RWPE1 (cell line): ENCODE measurements at places on chromosomes 13 and 19.

DNA sequence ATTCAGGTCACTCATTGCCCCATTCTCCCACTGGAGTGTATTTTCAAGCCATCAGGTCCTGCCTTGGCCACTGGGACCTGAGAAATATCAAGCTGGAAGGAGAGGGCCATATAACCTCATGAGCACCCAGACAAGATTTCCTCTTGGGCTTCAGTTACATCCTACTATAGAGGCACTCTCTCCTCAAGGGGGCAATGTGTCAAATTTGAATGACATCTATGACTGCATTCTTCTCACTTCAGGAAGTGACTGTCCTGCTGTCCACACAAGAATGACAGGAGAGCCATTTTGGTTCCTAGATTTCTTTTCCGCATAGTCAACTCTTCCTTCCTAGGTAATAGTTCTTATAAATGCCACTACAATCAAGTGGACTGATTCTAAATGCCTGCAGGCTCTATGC is 416.2 kb downstream of the DIAPH3 start:
- DNase-seq, result no peak

GRCh38 chr19:40716031-40716481 is 630 bp downstream of the COQ8B start:
- DNase-seq, result peak; percentile 95

GRCh38 chr13:36887758-36888521 is 32.1 kb downstream of the SMAD9 start:
- DNase-seq, result no peak

- DNase-seq, result no peak
Measured at GRCh38 chr13:40261947-40262346, 404.5 kb downstream of the FOXO1 start.

DNA sequence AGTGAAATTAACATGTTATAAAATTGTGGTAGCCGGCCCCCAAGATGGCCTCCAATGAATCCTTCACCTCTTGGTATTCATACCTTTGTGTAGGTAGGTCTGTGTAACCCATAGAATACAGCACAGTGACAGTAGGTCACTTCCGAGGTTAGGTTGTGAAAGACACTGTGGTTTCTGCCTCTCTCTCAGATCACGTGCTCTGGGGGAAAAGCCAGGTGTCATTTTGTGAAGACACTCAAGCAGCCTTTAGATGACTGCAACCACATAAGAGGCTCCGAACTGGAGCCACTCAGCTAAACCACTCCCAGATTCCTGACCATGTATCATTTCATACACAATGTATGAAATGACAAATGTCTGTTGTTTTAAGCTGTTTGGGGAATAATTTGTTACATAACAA is 9.8 kb upstream of the USPL1 start:
- no peak for DNase-seq

DNA sequence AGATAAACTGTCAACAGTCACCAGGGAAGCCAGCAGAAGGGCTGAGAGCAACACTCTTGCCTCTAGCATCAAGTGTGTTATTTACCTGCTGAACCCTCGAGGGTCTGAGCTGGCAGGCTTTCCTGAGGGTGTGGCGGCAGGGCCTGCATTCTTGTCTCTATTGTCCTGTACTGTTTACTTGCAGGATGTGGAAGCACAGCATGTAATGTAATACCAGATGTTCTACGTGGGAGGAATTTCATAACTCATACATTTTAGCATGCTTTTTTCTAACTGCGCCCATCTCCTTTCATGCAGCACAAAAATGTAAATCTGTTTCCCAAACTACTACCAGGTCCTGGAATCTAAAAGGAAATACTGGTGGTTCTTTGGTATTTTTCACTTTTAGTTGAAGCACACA is 153.1 kb downstream of the RGCC start:
- DNase-seq, result peak; percentile 88

DNA sequence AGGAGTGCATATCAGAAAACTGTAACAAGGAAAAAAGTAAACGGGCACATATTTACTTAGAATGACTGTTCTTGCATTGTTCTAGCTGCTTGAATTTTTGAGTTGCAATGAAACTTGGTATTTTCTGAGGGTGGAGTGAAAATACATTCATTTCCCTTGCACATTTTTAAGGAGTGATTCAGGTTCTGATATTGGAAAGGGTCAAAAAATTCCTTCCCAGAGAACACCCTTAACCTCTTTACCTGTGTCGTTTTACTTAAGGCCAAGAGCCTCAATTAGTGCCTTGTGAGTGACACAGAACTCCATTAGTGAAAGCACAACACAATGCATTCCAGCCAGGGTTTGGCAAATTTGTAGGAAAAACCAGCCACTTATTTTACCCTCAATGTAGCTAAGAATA is 2.3 kb downstream of the ITGBL1 start:
- peak; percentile 61 for DNase-seq
